GM20000 (cell line): ENCODE measurements at places on chromosomes 16 and 17.

DNA sequence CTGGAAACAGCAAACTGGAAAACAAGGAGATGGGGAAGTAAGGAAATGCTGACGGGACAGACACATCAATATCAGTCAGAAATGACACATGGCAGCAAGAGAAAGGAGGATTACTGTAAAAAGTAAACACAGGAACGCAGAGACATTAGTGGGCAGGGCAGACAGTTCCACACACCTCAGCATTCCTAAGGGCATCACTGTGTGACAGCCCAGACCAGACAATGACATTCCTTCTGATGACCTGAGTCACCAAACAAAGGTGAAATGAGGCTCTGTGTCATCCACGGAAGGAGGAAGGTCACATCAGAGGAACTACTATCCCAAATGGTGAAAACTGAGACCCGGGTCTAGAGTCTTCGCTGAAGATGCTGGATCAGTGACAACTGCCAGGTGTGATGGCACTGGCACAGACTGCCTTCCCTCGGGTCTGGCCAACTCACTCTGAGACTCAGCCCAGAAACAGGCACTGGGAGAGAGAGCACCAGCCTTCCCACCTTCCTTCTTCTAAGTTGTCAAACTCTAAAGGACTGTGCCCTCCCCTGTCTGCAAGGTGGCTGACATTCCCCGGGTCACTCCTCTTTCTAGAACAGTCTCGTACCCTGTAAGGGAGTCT lies 36.7 kb downstream of the TK2 start:
- DNase-seq = no peak

DNA sequence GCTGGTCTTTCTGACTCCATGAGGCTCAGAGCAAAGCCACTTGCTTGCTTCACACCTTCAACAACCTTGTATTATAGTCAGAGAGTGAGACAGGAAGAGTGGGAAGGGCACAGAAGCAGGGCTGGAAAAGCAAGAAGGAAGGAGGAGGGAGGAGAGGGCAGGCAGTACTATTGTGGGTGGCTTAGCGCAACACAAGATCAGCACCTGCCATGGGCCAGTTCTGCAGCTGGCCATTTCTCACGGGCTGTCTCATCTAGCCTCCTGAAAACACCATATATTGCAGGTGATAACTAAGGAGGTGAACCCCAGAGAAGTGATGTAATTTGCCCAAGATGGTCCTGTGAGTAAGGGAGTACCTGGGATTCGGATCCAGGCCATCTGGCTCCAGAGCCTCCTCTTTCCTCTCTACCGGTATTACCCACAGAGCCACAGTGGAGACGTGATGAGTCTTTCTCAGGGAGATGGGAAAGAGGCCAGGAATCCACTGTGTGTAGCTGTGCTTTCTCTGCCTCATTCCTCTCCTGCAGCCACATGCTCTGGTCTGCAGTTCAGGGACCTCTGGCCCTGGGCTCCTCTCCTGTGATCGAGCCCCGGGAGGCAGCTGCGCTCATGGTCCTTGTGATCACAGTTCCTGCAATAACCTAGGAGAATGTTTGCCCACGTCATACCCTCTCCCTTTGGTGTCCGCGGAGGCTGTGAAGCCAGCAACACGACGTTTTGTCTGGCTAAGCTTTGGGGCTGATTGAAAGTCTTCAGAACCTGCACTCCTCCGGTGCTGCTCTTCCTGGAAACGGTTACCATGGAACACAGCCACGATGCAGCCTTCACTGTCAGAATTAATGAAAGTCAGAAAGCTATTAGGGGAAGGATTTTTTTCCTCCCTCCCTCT lies 178.1 kb upstream of the CCL2 start:
- DNase-seq = no peak

- DNase-seq = no peak
These were observed 200.0 kb upstream of the CDH5 start for GRCh38 chr16:66166490-66166889.

DNA sequence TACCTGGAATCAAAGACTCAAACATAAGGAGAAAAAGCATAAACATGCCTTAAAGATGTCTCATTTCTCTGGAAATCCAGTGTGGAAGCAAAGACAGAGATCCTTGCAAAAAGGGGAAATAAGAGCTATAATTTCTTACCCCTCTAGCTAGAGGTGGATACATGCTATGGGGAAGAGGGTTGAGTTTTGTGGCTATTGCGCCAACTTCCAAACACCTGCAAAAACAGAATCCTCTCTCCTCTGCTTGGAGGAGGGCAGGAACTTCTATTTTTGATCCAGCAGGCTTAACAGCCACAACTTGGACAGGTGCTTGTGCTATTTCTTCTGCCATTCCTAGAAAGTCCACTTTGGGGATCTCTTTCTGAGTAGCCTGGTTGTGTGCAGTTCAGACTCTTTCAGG lies 21.5 kb upstream of the NUDT7 start:
- no peak for DNase-seq

GRCh38 chr16:87263418-87264052 lies 53.7 kb downstream of the C16orf95 start:
- DNase-seq = no peak

DNA sequence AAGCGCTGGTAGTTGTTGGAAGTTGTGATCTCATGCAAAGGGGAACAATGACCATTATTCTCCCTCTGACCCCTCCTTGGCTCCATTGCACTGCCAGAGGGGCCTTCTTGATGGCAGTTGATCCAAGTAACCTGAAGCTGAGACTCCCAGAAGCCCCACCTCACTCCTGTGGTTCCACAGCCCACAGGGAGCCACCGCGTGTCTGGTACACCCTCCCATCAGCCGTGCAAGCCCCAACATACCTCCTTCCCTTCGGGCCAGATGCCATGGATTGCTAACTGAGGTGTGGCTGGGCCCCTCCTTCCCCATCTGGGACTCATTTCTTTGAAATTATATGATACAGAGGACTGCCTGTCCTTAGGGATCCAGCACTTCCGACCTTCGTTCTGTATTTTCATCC lies 17.8 kb downstream of the SAP30BP start:
- DNase-seq = no peak

DNA sequence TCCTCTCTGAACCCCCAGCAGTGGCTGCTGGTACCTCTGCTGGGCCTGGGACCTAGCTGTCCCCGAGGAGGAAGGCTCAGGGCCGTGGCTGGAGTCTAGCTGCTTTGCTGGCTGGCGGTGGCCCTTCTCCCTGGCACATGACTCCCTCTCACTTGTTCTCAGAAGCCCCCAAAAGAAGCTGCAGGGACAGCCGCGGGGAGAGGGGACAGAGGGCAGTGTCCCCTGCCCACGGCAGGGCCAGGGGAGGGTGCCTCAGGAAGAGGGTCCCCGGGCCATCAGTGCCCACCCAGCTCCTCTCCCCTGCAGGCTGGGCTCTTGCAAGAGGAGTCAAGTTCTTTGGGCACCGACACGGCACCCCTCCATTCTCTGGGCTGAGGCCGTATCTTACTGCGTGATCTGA lies 46.6 kb downstream of the VAC14 start:
- DNase-seq = no peak

DNA sequence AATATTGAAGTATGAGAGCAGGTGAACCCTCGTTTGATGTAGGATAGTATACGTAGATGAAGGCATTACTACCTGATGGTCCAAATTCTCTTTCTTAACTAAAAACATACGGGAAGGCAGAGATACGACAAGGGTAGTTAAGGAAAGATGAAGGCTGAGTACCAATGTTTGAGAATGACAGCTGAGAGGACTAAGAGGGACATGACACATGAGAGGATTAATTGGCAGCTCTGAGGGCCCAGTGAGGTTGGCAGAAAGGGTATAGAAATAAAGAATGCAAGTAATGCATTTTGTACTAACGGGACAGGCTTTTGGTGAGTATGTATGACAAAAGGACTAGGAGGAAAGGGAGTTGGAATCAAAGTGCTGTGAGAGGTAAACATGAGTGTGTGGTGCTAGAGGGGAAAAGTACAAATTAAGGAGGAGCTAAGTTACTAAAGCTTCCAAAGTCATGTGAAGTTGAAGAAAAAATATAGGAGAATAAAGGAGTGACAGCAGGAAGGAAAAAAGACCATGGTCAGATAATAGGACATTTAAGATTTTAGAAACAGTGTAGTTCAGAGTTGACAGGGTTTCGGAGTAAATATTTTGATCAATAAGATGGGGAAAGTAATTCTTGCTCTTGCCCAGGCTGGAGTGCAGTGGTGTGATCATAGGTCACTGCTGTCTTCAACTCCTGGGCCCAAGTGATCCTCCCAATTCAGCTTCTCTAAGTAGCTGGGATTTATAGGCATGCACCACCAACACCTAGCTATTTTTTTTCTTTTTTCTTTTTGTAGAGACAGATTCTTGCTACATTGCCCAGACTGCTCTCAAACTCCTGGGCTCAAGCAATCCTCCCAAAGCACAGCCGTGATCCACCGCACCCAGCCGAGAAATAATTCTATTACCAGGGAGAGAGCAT lies 43.1 kb upstream of the ITGA2B start:
- DNase-seq = no peak

GRCh38 chr16:78584213-78584860 lies 484.9 kb downstream of the WWOX start:
- DNase-seq = no peak
